ENCODE measurements at places on chromosomes 1 and 21. TPM values are rescaled to one million over a fixed set of nuclear protein-coding genes. Genes with fewer than 3 reads are reported as not detected.
A peak's percentile ranks its signal among the peaks of the same experiment; 100 is the strongest.

DNA sequence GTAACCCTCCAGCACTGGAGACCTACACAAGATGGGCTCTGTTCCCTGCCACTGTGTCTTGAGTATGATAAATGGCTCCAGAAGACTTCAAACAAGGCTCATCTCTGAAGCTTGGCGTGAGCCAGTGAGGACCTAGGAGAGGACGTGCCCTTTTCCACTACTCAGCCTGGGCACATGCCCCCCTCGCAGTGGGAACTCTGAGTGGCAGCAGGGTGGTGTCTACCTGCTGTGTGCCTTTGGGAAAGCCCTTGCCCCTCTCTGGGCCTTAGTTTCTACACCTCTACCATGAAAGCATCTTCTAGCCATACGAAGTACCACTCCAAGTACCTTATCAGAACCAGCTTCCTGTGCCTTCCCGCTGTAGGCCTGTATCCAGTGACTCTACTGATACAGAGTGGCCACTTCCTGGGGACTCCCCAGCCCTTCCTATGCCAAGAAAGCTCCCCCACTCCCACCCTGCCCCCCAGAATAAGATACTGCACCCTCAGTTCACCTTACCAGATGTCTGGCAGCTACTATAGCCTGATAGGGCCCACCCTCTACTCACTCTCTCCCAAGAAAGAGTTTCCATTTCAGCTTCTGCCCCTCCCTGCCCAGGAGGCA lies 3.1 kb upstream of the MOB3C start:
- DNase-seq = no peak

DNA sequence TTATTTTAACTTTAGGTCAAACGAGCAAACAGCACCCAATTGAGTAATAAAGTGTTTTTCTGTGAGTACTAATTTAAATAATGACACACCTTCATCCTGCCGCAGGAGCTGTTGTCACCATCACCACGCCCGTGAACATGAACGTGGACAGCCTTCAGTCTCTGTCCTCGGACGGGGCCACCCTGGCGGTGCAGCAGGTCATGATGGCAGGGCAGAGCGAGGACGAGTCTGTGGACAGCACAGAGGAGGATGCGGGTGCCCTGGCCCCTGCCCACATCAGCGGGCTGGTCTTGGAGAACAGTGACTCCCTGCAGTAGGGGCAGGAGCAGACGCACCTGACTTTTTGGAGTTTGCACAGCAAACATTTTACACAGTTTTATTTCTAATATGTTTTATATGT lies 45.9 kb downstream of the CBS start:
- DNase-seq = no peak

- no peak for DNase-seq
These were observed 9.9 kb downstream of the CD160 start for GRCh38 chr1:145729196-145729595.

DNA sequence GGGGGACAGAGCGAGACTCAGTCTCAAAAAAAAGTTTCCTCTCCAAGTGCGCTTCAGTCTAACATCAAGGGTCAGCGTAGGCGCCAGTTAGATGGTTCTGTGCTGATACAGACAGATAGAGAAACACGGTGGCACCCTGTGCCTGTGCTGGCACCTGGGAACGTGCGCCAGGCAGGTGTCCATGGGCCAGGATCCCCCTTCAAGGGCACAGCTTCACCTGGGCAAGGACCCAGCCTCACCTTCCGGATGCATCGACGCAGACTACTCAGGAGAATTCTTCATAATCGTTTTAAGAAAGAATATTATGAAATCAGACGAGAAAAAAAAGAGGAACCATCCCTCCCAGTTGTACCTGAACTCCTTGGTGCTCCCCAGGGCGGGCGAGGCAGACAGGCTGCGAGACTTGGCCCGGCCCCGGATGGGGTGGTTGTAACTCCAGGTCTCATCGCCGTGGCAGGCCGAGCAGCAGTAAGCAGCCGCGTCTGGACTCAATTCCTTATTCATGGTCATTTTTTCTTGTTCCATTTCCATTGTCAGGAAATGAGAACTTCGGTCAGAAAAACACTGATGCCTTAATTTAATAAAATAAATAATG lies 13.3 kb downstream of the NADK start:
- no peak for DNase-seq

GRCh38 chr1:74812180-74812541 lies 79.2 kb downstream of the TYW3 start:
- no peak for DNase-seq

DNA sequence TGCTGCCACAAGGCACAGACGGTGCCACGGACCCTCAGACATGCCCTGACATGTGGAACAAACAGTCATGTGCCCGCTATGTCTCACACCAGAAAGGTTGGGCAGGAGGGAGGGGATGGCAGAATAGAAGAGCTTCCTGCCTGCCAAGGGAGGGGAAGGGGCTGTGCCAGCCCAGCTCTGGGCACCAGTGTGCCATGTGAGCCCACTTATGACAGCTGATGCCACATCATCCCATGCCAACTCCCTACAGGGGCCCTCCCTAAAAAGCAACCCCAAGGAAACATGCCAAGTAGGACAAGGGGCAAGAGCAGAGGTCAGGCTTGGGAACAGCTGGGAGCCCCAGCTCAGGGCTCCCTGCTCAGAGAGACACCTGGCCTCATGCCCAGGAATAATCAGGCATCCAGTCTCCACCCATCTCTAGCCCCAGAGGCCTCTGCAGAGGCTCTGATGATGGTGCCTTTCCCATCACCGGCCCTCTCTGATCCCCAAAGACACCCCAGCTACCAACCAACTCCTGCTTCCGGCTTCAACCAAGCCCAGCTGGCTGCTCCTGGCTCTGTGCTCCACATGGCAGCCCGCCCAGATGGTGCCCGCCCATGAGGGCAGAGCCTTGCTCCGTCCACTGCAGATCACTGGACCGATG lies 10.3 kb downstream of the ADGRB2 start:
- DNase-seq = peak; percentile 81

SH3BGR gene
- 2.5 TPM for total RNA-seq

DNA sequence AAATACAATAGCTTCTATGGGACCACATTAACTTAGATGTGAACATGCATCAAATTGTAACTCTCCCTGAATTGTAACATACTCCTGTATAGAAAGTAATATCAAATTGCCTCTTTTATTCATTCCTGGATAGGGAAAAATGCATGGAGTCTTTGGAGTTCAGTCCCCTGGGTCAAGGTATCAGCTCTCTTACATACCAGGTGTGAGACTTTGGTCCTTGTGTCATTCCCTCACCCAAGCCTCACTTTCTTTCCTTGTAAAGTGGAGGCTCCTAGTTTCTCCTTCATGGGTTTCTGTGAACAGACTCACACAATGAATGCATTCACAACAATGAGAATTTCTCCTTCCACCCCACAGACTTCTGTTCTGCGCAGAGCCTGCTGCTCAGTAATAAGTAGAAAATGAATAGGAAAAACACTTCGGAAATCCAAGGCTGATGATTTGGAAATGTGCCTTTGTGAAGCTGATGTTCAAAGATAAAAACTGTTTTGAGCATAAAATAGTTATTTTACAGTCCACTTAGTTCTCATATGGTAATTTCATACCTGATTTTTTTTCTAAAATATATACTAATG lies 185.3 kb downstream of the AK5 start:
- no peak for DNase-seq

- DNase-seq = no peak
These were observed 43.7 kb downstream of the ST7L start for GRCh38 chr1:112575154-112575804.

SOX13 gene
- 36.2 TPM for total RNA-seq

CNN3 gene
- 79.1 TPM for total RNA-seq

GRCh38 chr1:167623951-167624350 lies 6.1 kb upstream of the RCSD1 start:
- DNase-seq = no peak

DNA sequence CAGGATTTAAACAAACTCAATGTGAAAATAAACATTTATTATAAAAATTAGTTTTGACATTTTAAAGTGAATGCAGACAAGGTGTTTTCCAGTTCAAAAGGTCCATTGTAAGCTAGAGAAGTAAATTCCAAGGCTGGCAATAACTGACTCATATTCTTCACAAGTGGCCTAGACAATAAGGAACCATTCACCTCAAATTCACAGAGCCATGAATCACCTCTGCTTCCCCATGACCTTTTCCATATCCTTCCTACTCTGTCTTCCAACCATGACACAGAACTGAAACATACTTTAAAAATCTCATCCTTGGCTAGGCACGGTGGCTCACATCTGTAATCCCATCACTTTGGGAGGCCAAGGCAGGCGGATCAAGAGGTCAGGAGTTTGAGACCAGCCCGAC lies 24.8 kb downstream of the F11R start:
- no peak for DNase-seq

DNA sequence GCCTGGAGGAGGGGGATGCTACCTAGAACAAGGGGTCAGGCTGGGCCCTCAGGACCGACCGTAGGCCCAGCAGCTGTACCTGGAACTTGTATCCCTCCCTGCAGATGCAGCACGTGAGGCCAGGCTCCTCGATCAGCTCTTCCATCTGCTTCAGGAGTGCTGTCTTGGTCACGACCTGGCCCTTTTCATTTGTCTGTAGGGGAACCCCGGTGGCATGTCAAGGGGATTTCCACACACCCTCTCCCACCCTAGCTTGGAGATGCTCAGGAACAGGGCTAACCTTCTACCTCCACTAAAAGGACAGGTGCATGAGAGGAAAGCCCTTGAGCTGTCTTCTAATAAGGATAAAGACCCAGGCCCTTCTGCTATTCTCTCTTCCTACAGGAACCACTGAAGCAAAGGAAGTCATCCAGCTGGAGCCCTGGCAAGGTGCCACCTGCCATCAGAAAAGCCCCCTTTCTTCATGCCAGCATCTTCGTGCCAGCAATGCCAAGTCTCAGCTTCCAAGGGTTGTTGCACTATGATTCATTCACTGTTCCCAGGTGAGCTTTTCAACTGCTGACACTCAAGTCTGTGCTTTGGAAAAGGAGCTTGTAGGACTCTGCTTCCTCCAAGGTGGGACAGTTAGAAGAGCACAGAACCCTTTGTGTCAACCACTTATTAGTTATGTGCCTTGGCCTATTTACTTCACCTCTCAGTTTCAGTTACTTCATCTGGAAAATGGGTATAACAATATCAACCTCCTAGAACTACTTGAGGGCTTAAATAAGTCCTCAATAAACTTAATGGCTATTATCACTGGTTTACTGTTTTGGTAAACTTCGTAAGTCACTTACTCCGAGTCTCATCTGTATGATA lies 122.1 kb downstream of the UBR4 start:
- no peak for DNase-seq

- no peak for DNase-seq
These were observed 16.5 kb upstream of the ZC3H11B start for GRCh38 chr1:219629296-219629880.

DNA sequence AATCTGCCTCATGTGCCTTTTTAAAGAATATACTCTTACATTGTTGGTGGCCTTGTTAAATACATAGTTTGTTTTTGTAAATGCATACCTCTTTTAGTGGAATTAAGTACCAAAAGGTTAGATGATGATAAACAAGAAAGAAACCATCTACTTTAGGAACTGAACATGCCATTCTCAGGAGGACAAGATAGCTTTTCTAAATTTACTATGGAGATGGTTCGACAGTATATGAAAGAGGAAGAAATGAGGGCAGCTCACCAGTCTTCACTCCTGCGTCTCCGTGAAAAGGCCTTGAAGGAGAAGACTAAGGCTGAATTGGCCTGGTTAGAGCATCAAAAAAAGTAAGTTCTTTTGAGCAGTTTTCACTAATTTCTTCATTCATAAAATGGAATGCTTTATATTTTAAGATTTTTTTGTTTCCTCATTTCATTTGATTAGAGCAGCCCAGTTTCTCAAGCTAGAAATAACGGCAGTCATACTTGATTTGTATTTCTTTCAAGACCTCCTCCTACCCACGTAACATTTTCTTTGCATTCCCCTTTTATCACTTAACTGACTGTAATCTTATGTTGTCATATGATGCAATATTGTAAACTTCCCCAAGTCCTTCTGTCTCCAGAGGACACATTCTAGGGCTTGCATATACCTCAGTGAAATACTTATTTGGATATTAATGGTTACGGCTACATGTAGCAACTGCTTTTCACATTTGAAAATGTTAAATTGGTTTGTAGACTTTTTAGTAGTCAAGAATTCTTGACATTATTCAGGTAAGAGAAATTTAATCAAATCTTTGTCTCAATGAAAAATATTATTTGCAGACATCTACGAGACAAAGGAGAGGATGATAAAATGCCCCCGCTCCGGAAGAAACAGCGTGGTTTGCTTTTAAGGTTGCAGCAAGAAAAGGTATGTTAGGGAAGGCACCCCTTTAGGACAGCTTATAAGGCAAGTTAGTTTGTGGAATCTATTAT lies 99.3 kb downstream of the CEP350 start:
- no peak for DNase-seq

DNA sequence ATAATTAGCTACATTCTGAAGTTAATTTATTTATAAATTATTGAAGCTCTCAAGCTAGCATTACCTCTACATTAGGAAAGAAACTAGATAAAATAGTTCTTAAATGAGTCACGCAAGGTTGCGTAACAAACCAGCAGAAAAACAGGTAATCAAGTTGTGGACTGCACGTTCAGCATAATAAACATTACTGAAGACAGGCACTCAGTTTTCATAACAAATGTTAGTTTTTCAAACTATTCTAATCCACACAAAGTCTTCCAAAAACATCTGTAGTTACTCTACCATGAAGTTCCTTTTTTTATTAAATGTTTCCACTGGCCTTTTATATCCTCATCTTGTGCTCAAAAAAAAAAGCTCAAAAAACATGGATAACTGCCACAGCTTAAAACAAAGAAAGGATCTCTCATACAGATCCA lies 1.3 kb downstream of the TOR1AIP2 start:
- DNase-seq = no peak

VCAM1 gene
- total RNA-seq = 6.6 TPM

GRCh38 chr1:202462342-202463076 lies 114.0 kb downstream of the PPP1R12B start:
- peak; percentile 61 for DNase-seq

CLDN17 gene
- not detected for total RNA-seq

DNA sequence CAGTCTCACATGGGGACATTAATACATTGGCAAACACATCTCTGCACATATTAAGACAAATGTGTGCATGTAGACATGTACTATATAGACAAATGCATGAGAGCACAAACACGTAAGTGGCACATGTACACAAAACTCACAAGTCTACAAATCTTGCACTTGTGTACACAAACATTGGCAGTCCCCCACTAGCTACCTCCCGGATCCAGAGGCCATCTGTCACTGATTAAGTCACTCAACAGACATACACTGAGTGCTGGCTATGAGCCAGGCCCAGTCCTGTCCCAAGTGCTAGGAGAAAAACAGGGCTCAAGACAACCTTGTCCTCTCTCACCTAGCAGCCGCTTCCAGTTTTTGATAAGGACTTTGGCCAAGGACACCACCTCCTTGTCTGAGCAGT lies 7.0 kb downstream of the TCEA3 start:
- DNase-seq = no peak

GRCh38 chr1:53918343-53918742 lies 24.4 kb downstream of the DIO1 start:
- no peak for DNase-seq

DNA sequence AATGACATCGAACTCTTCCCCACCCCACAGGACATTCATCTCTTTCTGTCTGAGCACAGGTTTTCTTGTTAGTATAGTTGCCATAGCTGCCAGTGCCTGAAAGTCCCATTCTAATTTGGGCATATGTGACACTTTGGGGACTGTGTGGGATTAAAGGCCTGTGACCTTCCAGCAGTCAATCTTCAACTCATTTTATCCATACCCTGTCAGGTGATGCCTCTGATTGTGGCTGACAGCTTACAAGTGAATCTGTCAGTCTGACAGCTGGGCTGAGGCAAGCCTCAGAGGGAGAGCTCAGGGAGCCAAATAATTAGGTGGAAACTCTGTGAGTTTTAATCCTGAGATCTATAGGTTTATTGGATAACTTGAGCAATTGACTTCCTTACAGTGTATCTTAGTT lies 29.6 kb downstream of the ZCCHC17 start:
- no peak for DNase-seq

KIF26B gene
- 0.36 TPM for total RNA-seq
